ENCODE measurements at places on chromosomes 6 and 20. TPM values are rescaled to one million over a fixed set of nuclear protein-coding genes. Genes with fewer than 3 reads are reported as not detected.

The MMP24 gene
- polyA plus RNA-seq: 3.4 TPM

The ENPP1 gene
- 1.2 TPM for polyA plus RNA-seq

- no peak for DNase-seq
These were observed 421.8 kb upstream of the JARID2 start for GRCh38 chr6:14824060-14824459.

GRCh38 chr6:52697903-52698302, 27.0 kb downstream of the TMEM14A start:
- DNase-seq: peak; percentile 29

GRCh38 chr20:54707801-54708200, 232.4 kb downstream of the DOK5 start:
- DNase-seq: no peak

The NKAPL gene
- polyA plus RNA-seq: not detected

DNA sequence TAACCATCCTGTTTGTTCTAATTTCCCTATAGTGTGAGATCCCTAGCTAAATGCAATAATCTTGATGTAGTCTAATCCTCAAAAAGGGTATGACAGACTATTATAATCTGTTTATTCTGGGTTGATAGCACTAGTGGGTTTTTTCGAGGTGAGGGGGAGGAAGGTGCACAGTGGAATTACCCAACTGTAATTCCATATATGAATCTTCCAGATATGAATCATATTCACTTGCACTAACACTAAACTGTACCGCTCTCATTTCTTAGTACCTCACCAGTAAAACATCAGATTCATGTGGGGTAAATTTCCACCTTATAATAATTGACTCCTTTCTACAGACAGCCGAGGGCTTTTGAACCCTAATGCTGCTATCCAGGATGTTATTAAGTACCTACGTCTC, 16.5 kb downstream of the NCOA7 start:
- no peak for DNase-seq

The RTF2 gene
- polyA plus RNA-seq: 110 TPM

GRCh38 chr6:168634541-168635328, 193.8 kb downstream of the SMOC2 start:
- no peak for DNase-seq

DNA sequence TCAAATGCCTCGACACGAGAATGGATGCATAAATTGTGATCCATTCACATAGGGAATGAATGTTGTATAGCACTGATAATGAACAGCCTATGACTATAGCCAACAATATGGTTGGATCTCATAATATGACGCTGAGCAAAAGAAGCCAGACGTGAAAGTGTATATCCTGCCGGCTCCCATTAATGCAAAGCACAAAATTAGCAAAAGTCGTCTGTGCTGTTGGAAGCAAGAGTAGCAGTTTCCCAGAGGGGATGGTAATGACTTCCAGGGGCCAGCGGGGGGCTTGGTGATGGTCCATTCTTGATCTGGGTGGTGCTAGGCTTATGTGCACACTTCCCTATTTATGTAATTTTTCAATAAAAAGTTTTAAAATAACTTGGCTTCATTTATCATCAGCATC, 1.0 kb upstream of the TAGAP start:
- DNase-seq: no peak

DNA sequence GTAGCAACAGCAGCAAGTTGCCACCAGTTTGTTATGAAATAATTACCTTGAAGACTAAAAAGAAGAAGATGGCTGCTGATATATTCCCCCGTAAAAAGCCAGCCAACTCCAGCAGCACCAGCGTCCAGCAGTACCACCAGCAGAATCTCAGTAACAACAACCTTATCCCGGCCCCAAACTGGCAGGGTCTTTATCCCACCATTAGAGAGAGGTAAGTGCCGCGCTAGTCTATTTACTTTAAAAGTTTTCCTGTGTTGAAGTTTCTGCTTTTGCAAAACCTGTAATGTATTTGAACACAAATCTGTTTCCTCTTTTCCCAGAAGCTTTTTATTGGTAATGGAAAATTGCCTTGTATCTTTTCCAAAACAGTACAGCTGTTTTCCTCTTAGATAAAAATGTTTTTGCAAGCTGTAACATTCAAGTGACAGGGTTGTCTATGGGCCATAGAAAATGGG, 725 bp downstream of the BTBD3 start:
- DNase-seq: no peak

The TRIM27 gene
- 86.5 TPM for polyA plus RNA-seq

- no peak for DNase-seq
These were observed 8.6 kb upstream of the HIVEP2 start for GRCh38 chr6:142953373-142954273.

The TMEM63B gene
- polyA plus RNA-seq: 51.7 TPM

DNA sequence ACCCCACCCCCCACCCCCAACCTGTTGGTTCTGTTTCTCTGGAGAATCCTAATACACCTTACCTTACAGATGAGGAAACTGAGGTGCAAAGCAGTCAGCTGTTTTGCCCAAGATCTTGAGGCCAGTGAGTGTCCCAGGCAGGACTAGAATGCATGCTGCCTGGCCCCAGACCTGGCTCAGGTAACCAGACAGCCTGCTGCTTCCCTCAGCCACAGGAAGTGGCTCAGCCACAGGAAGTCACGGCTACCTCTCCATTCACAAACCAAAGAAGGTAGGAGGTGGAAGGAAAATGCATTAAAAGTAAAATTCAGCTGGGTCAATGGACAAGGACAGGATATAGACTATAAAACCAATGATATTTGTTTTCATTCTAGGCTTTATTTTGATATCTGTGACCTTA, 517.6 kb downstream of the CD83 start:
- no peak for DNase-seq

DNA sequence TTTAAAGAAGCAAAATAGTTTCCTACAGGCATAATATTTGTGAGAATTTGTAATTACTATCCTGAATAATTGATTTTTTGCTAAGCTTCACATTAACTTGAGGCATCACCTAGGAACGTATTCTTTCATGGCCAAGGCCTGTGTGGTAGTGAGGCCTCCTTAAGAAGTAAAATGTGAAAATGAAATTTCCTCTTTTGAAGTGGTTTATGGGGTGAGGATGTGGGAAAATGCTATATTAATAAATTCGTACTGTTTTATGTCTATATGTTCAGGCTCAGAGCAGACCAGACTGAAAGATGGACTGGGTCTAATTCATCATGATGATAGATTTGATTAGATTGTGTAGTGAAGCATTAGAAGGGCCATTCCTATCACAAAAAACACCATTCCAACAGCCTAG, 33.1 kb downstream of the MYLIP start:
- no peak for DNase-seq

GRCh38 chr6:46338131-46338530, 153.1 kb downstream of the RCAN2 start:
- DNase-seq: no peak

DNA sequence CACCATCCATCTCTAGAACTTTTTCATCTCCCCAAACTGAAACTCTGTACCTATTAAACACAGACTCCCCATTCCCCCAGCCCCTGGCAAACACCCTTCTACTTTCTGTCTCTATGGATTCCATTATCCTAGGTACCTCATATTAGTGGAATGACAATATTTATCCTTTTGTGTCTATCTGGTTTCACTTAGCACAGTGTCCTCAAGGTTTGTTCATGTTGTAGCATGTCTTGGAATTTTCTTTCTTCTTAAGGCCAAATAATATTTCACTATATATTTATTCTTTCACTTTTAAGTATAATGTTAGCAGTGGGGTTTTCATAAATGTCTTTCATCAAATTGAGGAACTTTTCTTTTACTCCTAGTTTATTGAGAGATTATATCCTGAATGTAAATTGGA, 56.8 kb upstream of the DSP start:
- no peak for DNase-seq

The FOXF2 gene
- polyA plus RNA-seq: 0.16 TPM

DNA sequence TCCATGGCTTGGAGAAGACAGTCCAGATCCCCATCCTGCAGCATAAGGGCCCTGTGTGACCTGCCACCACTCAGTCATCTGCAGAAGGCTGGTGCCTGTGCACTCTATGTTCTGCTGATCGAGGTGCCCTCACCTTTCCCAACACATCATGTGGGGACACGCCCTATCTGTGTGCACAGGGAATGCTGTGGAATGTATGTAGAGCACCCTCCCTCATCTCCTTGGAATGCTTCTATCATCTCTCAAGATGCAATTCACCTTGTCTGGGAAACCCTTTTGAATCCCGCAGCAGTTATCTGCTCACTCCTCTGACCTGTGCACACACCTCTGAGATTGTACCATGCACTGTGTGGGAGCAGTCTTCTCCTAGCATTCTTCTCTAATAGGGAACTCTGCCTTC, 207.2 kb upstream of the SSTR4 start:
- DNase-seq: no peak

GRCh38 chr6:20159781-20160540, 52.3 kb downstream of the MBOAT1 start:
- no peak for DNase-seq

The PAK1IP1 gene
- polyA plus RNA-seq: 14.6 TPM

DNA sequence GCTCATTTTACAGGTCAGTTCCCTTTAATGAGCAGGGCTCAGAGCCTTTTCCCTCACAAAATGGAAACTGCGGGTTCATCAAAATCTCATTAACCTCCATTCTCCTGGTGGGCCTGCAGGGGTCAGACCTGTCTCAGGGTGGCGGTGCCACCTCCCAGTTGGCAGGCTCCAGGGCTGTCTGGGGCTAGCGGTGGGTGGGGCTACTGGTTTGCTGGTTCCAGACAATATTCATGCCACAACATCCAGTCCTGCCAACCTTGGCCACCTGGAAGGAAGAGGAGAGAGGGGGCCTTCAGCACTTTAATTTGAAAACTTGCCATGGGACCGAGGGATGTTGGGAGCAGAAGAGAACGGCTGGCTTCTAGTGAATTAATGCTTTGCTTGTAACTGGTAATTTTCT, 41.9 kb upstream of the CTNNBL1 start:
- peak; percentile 59 for DNase-seq

The TPD52L1 gene
- 96.3 TPM for polyA plus RNA-seq

The SLC44A4 gene
- polyA plus RNA-seq: not detected

Data from cardiac muscle cell (in vitro differentiated cells and primary cell).